ENCODE measurements at places on chromosomes 12 and 14. TPM values are rescaled to one million over a fixed set of nuclear protein-coding genes. Genes with fewer than 3 reads are reported as not detected.

- no peak for DNase-seq
These were observed 207.5 kb downstream of the SPTSSA start for GRCh38 chr14:34254571-34254970.

DNA sequence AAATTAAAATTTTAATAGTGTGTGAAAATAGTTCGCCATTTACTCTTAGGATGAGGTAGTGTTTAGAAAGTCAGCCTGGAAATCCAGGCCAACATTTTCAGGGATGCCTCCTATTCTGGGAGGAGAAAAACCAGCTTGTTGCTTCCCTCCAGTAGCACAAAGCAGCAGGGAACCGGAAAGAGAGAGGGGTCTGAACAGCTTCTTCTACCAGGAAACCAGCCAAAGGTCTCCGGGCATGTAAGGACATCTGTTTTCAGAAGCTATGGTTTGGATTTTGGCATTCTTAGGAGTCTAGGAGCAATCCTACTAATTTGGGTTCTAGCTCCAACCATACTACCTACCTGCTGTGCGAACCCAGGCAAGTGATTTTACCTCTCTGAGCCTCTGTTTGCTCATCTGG is 85.3 kb downstream of the DPF3 start:
- DNase-seq = no peak

- DNase-seq = no peak
These were observed 47.7 kb upstream of the ANP32D start for GRCh38 chr12:48424644-48425043.

DNA sequence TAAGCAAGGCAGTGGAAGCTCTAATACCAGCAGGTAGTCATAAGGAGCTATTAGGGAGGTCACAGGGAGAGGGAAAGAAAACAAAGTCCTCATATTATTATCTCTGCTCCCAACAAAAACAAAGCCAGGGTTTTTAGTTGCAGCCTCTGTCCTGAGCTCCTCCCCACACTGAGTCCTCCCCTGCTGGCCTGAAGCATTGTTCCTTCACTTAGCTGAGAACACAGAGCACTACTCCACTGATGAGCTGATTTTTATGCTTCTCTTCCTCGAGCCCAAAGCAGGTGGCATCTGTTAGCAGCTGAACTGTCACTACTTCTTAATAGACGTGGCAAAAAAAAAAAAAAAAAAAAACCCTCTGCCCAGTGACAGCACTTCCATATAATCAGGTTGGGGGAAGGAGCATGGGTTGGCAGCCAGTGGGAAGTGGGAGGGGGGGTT is 10.5 kb upstream of the STAC3 start:
- no peak for DNase-seq

GRCh38 chr12:93877446-93877845 is 200.3 kb downstream of the CRADD start:
- DNase-seq = no peak

DNA sequence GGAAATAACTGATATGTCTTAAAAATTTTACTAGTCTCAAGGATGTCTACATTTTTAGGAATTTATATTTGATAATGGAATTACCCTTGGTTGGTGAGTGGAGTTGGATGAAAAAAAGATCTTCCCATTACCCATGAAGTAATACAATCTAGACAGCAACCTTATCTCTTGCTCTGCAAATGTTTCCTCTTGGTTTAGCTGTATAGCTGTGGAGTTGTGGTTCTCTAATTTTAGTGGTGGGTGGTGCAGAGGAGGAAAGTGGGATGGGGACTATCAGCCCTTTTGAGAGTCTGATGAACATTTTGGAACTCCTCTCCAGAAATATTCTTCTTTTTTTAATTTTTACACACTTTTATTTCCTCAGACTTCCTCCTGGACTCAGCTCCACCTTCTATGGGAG is 17.1 kb downstream of the SPX start:
- DNase-seq = no peak

DNA sequence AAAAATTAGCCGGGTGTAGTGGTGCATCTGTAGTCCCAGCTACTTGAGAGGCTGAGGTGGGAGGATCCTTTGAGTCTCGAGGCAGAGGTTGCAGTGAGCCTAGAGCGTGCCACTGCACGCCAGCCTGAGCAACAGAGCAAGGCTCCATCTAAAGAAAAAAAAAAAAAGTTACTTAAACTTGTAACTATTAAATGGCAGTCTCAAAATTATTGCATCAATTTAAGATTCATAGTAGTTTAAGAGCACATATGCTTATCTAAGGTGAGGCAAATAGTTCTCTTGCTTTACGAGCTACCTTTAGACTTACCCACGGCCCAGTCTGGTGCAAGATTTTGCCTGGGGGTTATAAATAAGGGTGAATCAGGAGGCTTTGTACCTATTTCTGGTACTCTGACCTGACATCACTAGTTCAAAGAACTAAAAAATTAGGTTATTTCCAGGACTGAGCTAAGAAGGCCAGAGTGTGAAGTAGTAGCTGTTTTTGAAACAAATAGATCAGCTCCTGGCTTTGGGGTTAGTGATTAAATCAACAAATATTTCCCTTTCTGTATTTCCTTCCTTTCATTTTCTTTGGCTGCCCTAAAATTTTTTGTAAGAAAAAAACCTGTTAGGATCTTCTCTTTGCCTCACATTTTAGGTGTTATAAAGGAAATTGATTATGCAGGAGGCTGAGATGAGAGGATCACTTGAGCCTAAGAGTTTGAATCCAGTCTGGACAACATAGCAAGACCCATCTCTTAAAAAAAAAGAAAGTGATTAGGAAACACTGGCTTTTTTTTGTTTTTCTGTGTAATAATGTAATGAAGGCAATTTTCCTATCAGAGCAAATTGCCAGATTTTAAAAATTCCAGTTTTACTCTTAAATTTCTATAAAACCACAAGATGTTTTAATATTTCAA is 3.6 kb downstream of the MGAT2 start:
- DNase-seq = no peak

DNA sequence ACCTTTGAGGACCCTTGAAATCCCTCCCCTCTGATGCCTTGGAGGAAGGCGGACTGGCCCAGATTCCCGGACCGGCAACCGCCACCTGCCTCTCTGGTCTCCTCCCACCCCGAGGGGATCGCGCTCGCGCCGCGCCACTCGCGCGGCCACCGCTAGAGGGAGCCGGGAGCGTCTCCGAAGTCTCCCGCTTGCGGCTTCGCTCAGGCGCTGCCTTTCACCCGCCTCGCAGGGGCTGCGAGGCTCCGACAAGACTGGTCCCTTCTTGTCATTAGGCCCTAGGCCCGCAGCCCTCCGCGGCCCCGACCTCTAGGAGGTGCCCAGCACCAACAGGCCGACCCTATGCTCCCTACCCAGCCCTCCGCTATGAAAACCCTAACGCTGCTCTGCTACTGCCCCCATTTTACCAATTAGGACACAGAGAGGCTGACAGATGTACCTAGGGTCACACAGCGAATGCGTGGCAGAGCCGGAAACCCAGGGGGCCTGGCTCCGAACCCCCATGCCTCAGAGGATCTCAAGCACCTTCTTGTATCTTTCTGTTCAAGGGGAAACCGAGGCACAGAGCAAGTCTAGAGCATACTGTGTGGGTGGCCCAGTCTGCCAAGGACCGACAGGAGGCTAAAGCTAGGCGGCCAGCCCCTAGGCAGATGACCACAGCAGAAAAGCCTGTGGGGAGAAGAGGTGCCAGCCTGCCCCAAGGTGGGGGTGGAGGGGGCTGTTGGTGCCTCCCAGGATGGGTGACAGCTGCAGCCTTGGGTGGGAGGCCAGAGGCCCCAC is 21.4 kb upstream of the VSX2 start:
- DNase-seq = peak; percentile 74

DNA sequence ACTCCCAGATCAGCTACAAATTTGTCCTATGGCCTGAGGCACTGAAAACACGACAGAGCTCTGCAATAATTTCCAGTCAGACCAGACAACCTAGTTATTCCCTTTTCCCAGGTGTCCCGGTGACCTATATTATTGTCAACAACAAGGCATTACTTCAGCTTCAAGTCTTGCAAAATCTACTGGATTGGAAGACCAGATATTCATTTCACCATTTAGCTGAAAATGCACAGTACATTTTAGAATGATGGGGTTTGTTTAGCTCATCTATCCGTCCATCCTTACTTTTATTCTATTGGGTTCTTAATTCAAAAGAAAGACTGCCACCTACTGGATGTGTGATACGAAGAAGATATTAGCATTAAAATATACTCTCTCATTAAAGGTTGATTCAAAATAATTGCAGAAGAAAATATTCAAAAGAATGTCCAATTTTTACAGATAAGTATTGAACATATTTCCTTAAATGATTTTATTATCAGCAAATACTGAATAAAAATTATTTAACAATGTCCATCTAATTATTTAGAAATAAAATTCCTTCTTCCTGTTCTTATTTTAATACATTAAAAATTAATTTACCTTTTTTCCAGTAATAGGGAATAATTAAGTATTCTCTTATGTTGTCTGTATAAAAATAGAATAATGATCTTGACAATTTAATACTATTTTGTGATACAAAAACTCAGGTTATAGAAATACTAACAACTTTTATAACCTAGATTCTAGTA is 244.9 kb upstream of the LRIG3 start:
- no peak for DNase-seq

- peak; percentile 16 for DNase-seq
These were observed 27.1 kb downstream of the FAM222A start for GRCh38 chr12:109740694-109741245.

DNA sequence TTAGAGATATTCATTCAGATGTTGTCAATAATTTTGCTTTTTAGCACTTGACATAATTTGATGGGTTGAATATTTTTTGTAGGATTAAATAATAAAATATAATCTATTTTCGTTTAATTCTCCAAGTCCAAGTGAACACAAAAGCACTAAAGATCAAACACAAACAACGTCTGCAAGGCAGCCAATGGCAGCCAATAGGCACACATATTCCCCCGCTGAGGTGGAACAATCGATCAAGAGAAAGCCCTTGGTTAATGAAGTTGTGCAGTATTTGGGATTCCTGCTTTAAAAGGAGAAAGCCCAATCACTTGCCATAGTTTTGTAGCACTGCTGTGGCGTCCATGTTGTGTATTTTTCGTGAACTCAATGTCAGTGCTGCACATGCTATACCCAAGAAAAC is 1.5 kb downstream of the DHRS7 start:
- DNase-seq = no peak

The IGFBP6 gene
- 24.5 TPM for total RNA-seq

DNA sequence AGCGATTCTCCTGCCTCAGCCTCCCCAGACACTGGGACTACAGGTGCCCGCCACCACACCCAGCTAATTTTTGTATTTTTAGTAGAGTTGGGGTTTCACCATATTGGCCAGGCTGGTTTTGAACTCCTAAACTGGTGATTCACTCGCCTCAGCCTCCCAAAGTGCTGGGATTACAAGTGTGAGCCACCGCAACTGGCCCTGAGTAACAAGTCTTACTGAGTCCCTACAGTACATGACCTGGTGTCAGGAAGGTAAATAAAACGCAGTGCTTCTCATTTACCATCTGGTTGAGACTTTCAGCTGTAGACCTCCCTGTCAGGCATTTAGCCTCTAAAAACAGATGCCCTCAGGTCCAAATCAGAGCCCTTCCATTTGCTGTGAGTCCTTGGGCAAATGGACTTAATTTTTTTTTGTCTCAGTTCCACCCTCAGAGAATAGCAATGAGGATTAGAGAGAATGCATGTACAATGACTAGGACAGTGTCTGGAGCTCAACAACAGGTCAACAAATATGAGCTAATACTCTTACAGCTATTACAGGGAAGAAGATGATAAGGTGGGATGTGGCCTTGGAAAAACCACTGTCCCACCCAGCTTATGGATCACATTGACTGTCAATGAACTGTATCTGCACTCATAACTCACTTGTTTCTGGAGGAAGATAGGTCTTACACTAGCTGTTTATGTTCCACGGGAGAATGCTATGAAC is 70.5 kb downstream of the PHLDA1 start:
- DNase-seq = no peak

GRCh38 chr12:66359300-66359699 is 57.0 kb downstream of the HELB start:
- no peak for DNase-seq

DNA sequence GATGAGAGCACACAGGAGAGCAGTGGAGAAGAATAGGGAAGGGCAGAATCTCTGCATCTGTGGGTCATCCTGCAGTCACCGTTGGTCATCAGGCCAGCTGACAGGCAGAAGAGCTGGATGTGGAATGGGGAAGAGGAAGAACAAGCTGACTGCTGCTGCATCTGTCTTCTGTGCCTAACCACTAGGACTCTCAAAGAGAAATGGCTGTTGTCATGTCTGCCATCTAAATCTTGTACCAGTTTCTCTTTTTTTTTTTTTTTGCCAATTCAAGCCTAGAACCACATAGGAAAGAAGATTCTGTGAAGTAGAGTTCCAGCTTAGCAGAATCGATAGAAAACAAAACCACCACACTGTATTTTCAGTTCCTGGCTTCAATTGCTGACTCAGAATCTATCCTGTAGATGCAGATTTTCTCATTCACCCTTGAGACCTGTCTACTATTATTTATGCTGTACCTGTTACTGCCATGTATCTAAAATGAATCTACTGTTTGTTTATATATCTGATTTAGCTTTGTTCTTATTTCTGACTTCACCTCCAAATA is 421.9 kb upstream of the PRICKLE1 start:
- no peak for DNase-seq

- no peak for DNase-seq
These were observed 55.4 kb downstream of the IRAK3 start for GRCh38 chr12:66244446-66244845.

- no peak for DNase-seq
These were observed 716.0 kb downstream of the LRFN5 start for GRCh38 chr14:42322531-42323284.

GRCh38 chr12:47433876-47434275 is 272.0 kb downstream of the RPAP3 start:
- no peak for DNase-seq

The ANKRD33 gene
- not detected for total RNA-seq

The LPAR5 gene
- 26.7 TPM for total RNA-seq

GRCh38 chr12:71063087-71063486 is 94.7 kb downstream of the TSPAN8 start:
- DNase-seq = no peak

DNA sequence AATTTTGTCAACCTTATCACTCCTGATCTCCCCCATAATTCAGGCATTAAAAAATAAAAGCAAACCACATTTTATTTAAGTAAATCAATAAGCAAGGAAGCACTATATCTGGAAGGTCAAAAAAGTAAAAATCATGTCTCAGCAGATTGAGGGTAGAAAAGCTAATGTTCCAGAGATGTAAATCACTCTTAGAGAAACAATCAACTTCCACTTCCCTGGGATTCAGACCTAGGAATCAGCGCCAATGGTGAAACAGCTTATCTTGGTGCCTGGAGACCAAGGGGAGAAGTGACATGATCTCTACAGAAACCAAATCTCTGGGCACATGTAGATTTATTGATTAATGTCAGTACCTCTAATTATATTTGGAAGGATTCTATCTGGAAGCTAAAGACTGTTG is 10.9 kb upstream of the SNX6 start:
- no peak for DNase-seq

GRCh38 chr14:64952598-64953309 is 10.2 kb upstream of the GPX2 start:
- no peak for DNase-seq

All from left colon (tissue), 2 donors.